Calu3 (cell line): ENCODE measurements at places on chromosomes 11 and 22. TPM values are rescaled to one million over a fixed set of nuclear protein-coding genes. Genes with fewer than 3 reads are reported as not detected.

DNA sequence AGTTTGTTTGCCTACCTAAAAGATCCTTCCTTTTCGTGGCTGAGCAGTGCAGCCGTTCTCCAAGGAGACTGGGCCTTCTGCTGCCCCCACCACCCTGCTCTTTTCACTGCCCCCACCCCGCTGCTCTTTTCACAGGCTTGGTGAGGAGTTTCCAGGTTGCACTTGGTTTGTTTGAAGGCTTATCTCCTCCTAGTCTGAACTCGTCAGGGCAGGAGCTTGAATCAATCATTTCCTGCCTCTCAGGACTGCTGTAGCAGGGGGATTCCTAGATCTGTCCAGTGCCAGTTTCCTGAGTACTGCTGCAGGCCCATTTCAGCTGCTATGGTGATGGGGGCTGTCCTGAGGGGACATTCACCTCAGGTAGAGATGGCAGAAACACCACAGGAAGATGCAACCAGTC, 10.0 kb downstream of the MED15 start:
- DNase-seq, result no peak
- H3K4me1 ChIP-seq, result peaks cover 41% of the 10 kb centered on the region
- H3K4me3 ChIP-seq, result no peak overlapping the region
- peaks cover 27% of the 10 kb centered on the region for H3K36me3 ChIP-seq
- H3K27me3 ChIP-seq, result no peaks in the 10 kb centered on the region

- H3K27ac ChIP-seq, result no peak overlapping the region
- H3K27me3 ChIP-seq, result no peaks in the 10 kb centered on the region
- H3K36me3 ChIP-seq, result no peaks in the 10 kb centered on the region
Observed at GRCh38 chr11:41085123-41085522, 374.3 kb downstream of the LRRC4C start.

GRCh38 chr11:63179432-63180041, 35.5 kb upstream of the SLC22A24 start:
- no peak overlapping the region for H3K27ac ChIP-seq
- H3K4me3 ChIP-seq, result no peak overlapping the region
- H3K36me3 ChIP-seq, result no peaks in the 10 kb centered on the region
- no peak for DNase-seq

- DNase-seq, result peak; percentile 8
- peaks cover 5% of the 10 kb centered on the region for H3K36me3 ChIP-seq
- peak overlapping the region; percentile 87 for H3K27ac ChIP-seq
- H3K4me3 ChIP-seq, result peak overlapping the region; percentile 70
Observed at GRCh38 chr11:99693941-99694492, 673.3 kb downstream of the CNTN5 start.

DNA sequence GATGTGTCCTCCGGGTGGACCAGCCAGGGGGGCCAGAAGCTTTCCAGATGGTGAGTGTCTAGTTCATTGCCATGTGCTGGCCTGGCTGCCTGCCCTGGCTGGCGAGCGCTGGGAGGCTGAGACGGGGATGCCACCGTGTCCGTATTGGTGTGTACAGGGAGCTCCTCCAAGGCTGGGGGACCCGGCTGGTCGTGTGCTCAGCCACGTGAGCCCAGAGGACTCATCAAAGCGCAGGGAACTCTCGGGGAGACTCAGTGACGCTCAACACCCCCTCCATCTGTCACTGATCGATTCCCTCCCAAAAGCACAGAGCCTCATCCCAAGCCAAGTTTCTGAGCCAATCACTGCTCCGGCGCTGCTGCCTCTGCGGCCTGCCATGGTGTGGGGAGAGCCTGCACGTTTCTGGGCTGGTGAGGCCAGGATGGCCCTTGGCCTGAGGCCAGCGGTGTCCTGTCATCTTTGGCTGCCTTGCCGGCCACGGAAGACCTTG, 423.7 kb downstream of the SHANK2 start:
- H3K27me3 ChIP-seq, result no peaks in the 10 kb centered on the region
- DNase-seq, result no peak
- H3K36me3 ChIP-seq, result peaks cover 16% of the 10 kb centered on the region
- H3K27ac ChIP-seq, result no peak overlapping the region
- H3K4me3 ChIP-seq, result no peak overlapping the region
- H3K4me1 ChIP-seq, result no peaks in the 10 kb centered on the region

- no peak overlapping the region for H3K4me3 ChIP-seq
- H3K36me3 ChIP-seq, result no peaks in the 10 kb centered on the region
- H3K27me3 ChIP-seq, result no peaks in the 10 kb centered on the region
- no peak for DNase-seq
- no peak overlapping the region for H3K27ac ChIP-seq
Observed at GRCh38 chr22:47627556-47628253, 865.3 kb downstream of the TBC1D22A start.

The PARVG gene
- total RNA-seq, result not detected in 2 replicates

The P2RY6 gene
- 0.42 TPM in 1 of 2 replicates, not detected in the other for total RNA-seq

The OR52I2 gene
- total RNA-seq, result not detected in 2 replicates
